Activated naive CD4-positive, alpha-beta T cell (primary cell): ENCODE measurements at places on chromosomes 7 and 10.

DNA sequence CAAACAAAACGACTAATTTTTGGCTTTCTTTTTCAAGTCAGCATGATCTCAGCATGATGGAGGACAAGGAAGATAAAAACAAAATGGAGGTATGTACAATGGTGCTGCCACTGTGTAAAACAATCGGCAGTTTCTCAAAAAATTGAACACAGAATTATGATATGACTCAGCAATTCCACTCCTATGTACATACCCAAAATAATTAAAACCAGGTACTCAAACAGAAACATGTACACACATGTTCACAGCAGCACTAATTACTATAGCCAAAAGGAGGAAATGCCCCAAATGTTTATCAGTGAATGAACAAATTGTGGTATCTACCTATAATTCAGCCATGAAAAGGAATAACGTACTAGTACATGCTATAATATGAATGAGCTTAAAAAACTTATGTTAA lies 29.9 kb downstream of the SNX13 start:
- no peak for DNase-seq

DNA sequence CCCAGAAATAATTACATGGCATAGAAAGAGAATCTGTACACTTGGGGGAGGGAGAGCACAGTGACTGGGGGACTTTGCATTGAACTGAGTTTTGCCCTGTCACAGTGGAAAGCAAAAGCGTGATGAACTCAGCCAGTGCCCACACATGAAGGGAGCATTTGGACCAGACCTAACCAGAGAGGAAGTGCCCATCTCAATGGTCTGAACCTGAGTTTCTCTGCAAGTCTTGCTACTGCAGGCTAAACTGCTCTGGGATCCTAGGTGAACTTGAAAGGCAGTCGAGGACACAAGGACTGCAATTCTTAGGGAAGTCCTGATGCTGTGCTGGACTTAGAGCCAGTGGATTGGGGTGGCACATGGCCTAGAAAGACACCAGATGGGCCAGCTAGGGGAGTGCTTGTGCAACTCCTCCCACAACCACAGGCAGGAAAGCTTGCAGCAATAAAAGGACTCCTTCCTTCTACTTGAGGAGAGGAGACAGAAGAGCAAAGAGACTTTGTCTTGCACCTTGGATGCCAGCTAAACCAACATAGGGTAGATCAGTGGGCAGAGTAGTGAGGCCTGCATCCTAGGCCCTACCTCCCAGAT lies 259.0 kb downstream of the GRM8 start:
- no peak for DNase-seq

GRCh38 chr7:3636131-3636860 lies 335.2 kb downstream of the SDK1 start:
- DNase-seq = no peak

DNA sequence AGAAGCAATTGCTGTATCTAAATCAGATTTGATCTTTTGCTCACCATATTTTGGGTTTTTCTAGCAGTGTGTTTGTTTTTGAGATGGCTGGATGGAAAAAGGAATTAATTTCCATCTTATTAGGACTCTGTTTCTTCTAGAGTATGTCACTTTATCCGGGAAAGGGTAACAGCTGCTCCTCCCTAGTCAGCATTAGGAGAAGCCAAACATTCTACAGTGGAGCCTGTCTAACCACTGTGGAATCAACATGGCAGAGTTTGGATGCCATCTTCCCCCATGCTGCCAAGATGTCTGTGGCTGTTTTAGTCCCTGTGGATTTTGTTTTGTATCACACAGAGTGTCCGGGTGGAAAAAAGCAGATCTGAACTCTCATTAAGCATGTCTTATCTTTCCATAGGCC lies 16.0 kb upstream of the LMOD2 start:
- no peak for DNase-seq

- DNase-seq = no peak
Measured at GRCh38 chr10:99598011-99598410, 22.2 kb downstream of the SLC25A28 start.

- DNase-seq = no peak
Measured at GRCh38 chr10:99590799-99591198, 29.4 kb downstream of the SLC25A28 start.
